Stimulated activated CD4-positive, alpha-beta T cell treated with anti-CD3 and anti-CD28 coated beads, Interleukin-4, amount 100 ng/mL, for 4 hours (primary cell): ENCODE measurements at places on chromosomes 12 and 14.

DNA sequence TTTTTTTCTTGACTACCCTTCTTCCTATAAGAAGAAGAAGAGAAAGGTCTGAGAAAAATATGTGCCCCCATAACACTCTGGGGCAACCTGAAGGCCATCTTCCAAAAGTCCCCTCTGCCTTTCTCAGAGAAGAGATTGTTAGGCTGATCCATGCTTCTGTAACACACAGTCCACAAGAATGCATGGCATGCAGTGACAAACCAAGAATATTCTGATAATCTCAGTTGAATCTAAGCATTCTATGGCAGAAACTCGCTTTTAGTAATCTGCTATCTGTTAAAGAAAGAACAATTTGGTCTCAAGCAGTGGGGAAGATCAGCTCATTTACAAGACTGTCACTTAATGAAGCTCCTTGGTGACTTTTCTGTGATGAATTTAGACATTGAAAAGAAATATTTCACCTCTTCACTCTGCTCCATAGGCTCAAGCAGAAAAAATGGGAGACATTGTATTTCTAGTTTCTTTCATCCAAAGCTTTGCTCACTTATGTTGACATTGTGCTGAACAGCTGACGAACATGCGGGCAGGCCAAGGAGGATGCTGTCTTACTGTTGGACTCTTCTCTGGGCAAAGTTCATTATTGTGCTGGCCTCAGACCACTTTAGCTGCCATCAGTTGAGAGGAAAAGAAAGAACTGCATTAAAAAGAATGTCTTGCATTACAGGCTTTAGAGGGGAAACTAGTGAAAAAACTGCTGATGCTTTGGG is 957.1 kb downstream of the DIO2 start:
- no peak for DNase-seq

DNA sequence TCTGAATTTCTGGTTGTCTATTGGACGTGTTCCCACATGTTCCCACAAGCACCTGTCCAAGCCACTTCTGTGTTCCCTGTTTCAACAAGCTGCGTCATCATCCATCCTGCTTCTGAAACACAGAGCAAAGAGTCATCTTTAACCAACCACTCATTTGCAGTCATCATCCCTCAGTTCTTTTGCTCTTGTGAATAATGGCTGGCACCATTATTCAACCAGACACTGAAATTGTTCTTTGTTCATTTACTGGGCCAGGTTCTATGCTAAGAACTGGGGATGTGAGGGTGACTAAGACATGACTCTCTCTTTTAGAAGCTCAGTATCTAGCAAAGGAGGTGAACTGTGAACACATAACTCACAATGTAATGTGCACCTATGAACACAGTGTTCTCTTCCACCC is 40.7 kb upstream of the ANO4 start:
- DNase-seq: no peak

GRCh38 chr12:18683327-18684013 is 54.3 kb downstream of the PLCZ1 start:
- no peak for DNase-seq

DNA sequence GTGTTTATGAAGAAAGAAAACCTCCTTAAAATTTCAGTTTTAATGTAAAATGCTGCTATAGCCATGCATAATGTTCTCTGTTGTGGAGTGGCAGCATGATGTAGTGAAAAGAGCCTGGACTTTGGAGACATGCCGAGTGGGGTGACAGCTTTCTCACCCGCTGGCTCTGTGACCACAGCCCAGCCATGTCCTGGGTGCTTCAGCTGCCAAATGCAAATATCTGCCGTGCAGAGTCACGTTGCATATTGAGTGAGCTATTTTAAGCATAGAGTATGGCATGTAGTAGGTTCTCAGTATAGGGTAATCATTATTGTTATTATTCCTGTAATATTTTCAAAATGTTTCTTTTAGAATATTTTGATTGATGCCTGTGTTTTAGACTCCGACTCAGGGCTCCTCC is 15.5 kb upstream of the TCTN2 start:
- DNase-seq: no peak

- no peak for DNase-seq
These were observed 7.2 kb upstream of the ENDOU start for GRCh38 chr12:47732504-47732903.

GRCh38 chr14:81591266-81591665 is 57.6 kb upstream of the SEL1L start:
- DNase-seq: no peak

- DNase-seq: no peak
These were observed 1.9 kb downstream of the PCNX4 start for GRCh38 chr14:60093606-60094005.

- DNase-seq: no peak
These were observed 17.2 kb downstream of the NAV3 start for GRCh38 chr12:77847680-77848431.

GRCh38 chr14:52363961-52364360 is 49.8 kb downstream of the PTGER2 start:
- no peak for DNase-seq

DNA sequence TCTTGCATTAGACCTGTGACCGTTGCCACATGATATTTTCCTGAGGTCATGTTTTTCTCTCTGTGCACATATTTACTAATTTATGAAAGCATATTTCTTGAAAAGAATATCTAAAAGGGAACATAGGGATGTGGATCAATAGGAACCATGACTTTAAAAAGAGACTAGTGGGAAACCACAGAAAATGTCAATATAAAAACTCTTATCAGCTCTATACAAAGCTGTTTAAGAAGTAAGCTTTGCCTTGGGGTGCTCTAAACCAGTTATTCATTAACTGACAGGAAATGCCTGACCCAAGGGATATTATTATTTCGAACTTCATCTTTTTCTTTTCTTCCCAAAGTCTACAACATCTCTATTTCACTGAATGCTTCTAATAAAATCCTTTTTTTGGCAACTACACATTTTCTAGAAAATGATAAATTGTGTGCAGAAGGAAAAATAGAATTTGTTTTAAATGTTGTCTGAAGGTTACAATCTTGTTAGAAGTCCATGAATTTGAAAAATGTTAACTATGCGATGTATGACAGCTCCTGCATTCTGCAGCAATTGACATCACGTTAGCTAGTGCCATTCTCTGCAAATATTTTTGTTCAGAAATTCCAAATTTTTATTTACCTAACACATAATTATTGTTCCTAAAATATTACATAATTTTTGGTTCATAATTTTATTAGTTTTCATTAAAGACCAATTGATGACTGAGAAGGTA is 345.0 kb downstream of the SLC16A7 start:
- no peak for DNase-seq

- no peak for DNase-seq
These were observed 33.0 kb downstream of the PWP1 start for GRCh38 chr12:107718606-107719005.

DNA sequence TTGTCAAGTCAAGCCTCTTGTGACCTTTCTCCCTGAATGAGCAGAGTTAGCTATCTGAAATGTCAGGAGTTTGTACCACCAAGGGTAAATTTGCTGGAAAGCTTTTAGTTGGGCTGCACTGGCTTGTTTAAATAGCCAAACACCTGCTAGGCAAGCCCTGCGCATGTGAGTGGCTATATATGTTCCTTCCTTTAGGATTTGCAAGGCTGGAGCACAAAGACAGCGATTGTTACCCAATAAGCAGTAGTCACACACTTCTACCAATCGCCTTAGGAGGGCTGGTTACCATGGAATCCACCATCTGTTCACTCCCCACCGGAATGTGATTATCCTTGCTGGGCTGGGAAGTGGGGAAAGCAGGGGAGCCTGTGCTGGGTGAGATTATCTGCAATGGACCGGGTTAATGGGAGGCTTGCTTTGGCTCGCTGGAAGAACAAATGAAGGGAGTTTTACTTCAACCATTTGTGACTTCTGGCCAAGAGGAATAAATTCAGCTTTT is 102.5 kb downstream of the FGD4 start:
- no peak for DNase-seq

- no peak for DNase-seq
These were observed 206.7 kb downstream of the AACS start for GRCh38 chr12:125271892-125272291.

DNA sequence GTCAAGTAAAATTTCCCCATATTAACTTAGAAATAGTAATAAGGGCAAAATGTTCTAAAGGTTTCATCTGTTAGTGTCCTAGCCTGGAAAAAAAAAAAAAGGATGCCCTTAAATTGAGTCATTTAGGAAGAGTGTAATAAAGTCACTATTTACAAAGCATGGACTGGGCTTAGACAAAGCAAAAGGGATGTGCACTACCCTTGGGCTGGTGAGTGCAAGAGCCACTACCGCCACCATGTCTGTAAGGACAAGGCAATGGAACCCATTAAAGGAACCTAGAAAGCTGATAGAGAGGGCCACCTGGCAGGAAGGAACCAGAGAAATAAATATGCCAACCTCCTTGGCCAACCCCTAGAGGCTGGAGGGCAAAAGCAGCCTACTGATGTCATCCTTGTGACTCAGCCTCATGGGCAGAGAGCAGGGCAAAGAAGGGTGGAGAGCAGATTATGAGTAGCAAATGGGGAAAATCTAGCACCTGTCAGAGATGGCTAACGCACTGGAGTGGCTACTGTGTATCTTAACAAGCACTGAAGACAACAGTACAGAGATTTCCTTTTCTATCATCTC is 59.5 kb upstream of the FUT8 start:
- DNase-seq: no peak
